ENCODE measurements at places on chromosomes 4 and X.

DNA sequence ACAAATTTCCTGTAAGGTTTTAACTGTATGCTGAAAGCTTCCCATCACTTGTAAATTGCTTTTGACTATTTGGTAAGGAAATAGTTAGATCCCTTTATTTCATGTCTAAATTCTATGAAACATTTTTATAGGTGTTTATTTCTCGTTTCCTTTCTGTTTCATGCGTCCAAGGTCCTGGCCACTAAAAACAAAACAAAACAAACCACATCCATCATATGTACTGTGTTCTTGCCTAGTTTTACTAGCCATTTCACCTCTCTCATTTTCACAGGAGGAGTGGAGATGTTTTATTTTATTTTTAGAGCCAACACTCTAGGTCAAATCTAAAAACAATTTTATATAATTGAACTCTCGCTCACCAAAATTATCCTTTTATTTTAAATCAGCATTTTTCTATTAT lies 375.2 kb upstream of the CTSO start:
- DNase-seq = no peak

GRCh38 chr4:90875791-90876190 lies 748.6 kb downstream of the CCSER1 start:
- DNase-seq = no peak

DNA sequence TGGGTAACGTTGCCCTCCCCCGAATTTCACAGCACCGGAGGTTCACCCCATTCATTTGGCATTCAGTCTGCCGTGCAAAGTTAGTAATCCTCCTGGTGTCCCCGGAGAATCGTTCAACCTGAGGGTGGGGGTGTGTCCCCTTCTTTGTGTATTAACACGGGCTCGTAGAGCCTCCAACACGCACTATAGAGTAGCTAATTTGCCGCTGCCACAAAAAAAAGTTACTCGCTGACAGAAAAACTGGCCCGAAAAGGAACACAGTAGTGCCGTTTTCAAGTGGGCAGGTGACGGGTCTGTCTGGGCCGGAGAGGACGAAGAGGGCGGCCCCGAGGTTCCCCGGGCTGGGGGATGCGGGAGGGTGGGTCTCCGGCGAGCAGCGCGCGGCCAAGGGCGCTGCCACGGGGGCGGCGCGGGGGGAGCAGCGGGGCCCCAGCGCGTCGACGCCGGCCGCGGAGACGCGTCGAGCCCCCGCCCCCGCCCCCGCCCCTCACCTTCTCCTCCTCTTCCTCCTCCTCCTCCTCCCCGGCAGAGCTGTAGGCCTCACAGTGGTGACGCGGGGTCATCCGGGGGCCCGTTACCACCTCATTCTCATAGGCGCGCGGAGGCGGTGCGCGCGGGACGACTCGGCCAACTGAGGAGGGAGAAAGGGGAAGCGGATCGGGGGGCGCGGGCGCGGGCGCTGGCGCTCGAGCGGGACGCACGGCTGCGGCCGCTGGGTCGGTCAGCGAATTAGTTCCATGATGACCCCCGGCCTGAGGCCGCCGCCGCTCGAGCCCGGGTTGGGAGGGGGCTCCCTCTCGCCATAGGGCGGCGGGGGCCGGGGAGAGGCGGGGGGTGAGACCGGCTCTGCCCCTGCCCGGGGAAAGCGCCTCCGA lies 571 bp downstream of the CCNI start:
- no peak for DNase-seq

DNA sequence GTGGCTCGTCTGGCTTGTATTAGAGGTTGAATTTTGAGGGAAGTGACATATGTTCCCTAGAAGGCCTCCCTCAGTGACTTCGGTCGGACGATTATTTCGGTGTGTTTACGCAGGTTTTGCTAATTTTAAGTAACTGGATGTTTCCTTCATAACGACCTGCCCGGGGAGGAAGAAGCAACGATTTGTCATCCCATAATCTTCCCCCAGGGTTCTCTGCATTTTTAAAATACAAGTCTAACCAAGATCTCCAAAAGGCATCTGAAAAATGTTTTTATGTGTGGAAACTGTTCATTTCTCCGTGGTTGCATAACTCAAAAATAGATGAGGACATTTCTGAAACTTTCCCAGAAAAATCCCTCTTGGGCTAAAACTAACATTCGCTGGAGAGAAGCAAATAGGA lies 195.4 kb downstream of the SHOX start:
- no peak for DNase-seq

GRCh38 chrX:39484159-39485068 lies 613.3 kb downstream of the BCOR start:
- DNase-seq = no peak

DNA sequence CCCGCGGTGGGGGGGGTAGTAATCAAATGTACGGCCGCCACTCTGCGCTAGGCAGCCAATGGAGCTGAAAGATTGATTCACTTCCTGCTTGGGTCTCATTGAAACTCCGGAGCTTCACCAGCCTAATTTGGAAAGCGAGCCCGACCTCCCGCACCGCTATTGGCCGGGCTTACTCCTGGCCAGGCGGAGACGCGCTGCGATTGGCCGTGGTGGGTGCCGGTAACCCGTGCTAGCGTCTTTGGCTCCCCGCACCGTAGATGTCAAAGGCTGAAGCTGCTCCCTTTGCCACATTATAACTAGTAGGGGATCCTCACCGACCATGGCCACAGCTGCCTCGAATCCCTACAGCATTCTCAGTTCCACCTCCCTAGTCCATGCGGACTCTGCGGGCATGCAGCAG lies at the start of gene POU3F4:
Gene POU3F4 (plus strand): TSS at position 285 of the 400 bp plus-strand sequence. CDS start 35 bp downstream, at position 320.
- no peak for DNase-seq

DNA sequence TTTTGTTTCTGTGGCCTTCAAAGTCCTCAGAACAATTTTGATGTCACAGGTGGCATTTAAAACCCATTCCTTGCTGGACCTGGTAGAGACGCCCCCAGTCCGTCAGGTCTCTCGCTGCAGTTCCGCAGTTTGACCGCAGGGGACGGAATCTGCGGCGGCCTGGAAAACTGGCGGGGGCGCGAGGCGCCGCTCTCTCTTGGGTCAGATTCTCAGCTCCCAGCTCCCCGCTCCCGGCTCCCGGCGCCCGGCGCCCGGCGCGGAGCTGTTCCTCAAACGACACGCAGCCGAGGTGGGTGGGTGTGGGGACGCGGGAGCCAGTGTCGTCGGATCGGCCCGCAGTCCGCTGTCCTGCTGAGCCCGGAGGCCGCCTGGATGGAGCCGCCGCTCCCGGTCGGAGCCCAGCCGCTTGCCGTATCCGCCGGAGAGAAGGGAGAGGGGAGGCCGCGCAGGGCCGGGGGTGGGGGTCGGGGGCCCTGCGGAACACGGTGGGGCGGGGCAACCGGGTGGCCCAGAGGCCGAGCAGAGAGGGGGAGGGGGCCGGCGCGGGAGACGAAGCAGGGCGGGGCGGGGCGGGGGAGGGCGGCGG lies at the start of gene OCRL:
Gene OCRL (plus strand): TSS at position 192 of the 586 bp plus-strand sequence. CDS start 181 bp downstream, at position 373.
- DNase-seq = no peak

DNA sequence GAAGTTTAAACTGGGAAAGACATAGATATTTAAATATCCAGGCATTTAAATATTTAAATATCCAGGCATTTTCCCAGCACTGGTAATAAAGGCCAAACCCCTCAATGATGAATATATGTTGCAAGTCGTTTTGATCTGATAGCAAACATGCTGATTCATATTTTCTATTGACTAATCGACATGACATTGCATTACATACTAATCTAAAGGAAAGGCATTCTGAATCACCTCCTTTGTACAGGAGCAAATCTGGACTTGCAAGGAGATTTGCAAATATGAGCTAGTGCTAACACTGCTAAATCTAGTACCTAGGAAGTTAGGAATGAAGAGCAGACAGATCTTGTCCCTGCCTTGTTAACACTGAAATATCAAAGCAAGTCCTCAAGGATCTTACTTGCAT lies 207.3 kb downstream of the SLC7A11 start:
- no peak for DNase-seq

- no peak for DNase-seq
Measured at GRCh38 chrX:683576-683975, 53.0 kb downstream of the SHOX start.

DNA sequence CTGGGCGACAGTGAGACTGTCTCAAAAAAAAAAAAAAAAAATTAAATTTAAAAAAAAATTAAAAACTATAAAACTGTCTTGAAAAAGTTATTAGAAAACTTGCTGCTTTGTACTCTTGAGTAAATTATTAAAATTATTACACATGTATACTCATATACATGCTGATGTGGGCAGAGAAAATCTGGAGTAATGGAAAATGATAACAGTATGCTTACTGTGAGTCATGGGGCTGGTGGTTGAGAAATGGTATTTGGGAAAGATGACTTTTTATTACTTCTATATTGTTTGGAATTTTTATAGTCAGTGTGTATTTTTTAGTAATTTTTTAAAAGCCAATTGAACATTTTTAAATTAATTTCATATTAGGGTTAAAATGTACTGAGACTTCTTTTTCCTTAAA lies 7.5 kb downstream of the YY2 start:
- no peak for DNase-seq

- peak; percentile 56 for DNase-seq
Measured at GRCh38 chr4:17324386-17324830, 187.5 kb downstream of the QDPR start.

DNA sequence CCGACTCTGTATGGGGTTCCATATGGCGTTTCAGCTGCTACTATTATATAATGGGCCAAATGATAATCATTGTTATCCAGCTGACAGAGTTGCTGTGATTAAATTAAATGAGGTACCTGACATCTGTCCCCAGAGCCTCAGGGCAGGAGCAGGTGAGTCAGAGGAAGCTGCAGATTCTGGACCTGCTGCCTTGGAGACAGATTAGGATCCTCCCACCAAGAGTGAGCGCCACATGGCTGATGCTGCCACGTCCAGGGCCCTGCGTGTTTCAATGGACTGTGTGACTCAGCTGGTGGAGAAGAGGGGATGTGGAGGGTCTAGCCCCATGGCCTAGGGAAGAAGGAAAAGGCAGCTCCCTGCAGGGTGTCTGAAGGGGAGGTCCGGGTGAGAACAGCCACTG lies 28.3 kb upstream of the UXT start:
- no peak for DNase-seq

DNA sequence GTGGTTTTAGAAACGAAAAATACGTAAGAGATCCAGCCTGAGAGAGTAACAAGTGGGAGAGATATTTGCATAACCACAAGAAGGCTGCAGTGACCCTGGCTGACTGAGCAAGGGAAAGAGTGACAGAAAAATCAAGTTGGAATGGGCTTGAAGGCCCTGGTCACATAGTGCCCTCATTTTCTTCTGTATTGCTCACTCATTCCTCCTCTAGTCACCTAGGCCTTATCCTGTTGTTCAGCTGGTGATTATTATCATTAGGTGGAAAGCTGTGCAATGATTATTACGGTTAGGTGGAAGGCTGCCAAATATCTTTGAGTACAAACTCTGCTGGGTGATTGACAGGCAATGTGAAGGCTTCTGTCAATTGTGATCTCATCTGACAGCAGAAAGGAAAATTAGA lies 2384.1 kb downstream of the PCDH7 start:
- no peak for DNase-seq
